Liver (tissue), 10 donors: ENCODE measurements at places on chromosomes 12 and 14.

GRCh38 chr12:89968151-89968700, 259.6 kb upstream of the ATP2B1 start:
- H3K4me1 ChIP-seq, result no peaks in the 10 kb centered on the region
- DNase-seq, result no peak
- H3K27me3 ChIP-seq, result no peaks in the 10 kb centered on the region
- H3K4me3 ChIP-seq, result no peak overlapping the region
- no peaks in the 10 kb centered on the region for H3K36me3 ChIP-seq

- H3K4me1 ChIP-seq, result peaks cover 10% of the 10 kb centered on the region
- H3K4me3 ChIP-seq, result peak overlapping the region; percentile 87
- no peaks in the 10 kb centered on the region for H3K36me3 ChIP-seq
- peak overlapping the region; percentile 98 for H3K27ac ChIP-seq
- no peaks in the 10 kb centered on the region for H3K27me3 ChIP-seq
These were observed 910 bp upstream of the SRP54 start for GRCh38 chr14:34981743-34982420.

DNA sequence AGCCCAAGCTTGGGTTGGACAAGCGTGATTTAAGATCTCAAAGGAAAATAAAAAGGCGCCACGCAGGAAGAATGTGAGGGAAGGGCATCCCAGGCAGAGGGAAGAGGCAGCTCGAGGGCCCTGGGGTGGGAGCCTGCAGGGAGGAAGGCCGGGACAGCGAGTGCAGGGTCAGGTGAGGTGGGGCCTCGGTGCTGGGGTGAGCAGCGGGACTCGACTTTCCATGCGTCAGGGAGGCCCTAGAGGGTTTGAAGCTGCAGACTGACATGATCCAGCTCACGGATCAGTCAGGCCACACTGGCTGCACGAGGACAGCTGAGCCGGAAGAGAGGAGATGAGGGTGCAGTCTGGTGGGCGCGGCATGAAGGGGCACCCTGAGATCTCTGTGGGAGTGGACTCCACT, 145.8 kb downstream of the RBM19 start:
- no peak overlapping the region for H3K4me3 ChIP-seq
- DNase-seq, result no peak
- no peaks in the 10 kb centered on the region for H3K36me3 ChIP-seq
- no peak overlapping the region for H3K27ac ChIP-seq
- H3K27me3 ChIP-seq, result no peaks in the 10 kb centered on the region

DNA sequence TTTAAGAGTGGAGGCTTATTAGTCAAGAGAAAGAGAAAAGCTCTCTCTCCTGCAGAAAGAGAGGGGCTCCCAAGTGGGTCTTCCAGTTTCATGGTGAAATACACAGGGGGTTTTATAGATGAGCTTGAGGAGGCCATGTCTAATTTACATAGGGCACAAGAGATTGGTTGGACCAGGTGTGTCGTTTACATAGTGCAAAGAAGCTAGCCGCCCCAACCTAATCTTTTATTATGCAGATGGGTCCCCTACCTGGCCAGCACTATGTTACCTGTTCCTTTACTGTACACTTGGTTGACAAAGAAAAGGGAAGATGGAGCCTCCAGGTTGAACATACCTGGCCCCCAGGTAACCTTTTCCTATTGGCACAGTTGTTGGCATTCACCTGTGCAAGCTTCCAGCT, 195.0 kb downstream of the PIK3C2G start:
- H3K27me3 ChIP-seq, result no peaks in the 10 kb centered on the region
- no peak for DNase-seq
- no peaks in the 10 kb centered on the region for H3K36me3 ChIP-seq
- H3K4me1 ChIP-seq, result no peaks in the 10 kb centered on the region

DNA sequence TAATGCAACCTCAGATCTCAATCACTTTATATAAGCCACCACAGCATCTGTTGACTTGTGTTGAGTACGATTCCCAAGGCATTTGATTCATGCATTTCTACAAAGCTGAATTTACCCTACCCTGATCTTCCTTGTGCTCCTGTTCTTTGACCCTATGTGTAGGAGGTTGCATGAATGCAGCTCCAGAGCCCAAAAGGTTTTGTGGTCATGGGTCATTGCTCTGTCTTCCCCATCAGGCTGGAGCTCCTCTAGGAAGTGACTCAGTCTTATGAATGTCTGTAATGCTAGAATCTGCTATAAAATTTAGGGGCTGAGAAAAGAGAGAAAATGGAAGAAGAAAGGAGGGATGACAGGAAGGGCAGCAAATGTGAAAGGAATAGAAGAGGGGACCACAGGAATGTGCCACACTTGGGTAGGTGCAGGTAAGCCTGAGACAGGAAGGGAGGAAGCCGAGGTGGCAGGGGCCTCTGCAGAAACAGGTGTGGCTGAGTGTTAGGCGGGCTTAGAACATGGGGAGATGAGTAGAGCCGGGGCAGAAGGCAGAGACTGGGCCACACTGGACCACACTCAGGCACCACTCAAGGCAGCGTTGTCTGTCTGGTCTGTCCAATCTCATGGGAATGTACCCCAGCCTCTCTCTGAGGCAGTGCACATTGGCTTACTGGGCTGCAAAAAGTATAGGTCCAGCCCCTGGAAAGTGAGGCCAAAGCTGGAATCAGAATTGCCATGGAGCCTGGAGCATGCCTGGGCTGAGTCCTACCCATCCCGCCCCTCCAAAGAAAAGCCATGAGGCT, 334.1 kb downstream of the BCL11B start:
- H3K4me3 ChIP-seq, result no peak overlapping the region
- no peak overlapping the region for H3K27ac ChIP-seq
- no peak for DNase-seq
- no peaks in the 10 kb centered on the region for H3K27me3 ChIP-seq
- H3K36me3 ChIP-seq, result no peaks in the 10 kb centered on the region
- H3K4me1 ChIP-seq, result no peaks in the 10 kb centered on the region
